Activated CD8-positive, alpha-beta memory T cell treated with anti-CD3 and anti-CD28 coated beads, Interleukin-2, amount 10 ng/mL, durations not matched to agents 7 days and 5 days (primary cell): ENCODE measurements at places on chromosomes 6 and 20.

DNA sequence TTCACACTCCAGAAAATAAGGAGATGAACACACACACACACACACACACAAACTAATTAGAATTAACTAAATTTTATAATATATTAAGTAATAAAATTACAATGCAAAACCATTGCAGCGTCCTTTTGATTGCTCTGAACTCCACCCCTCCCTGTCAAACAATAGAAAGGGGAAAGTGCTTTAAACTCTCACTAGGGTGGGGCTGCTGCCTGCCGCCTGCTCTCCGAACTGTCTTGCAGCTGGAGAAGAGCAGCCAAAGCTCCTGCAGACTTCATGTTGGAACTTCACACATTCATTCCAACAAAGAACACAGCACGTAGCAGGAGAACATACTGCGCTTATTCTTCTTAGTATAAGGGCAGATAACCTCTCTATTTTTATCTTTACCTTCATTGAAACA is 83.2 kb downstream of the GCLC start:
- H3K36me3 ChIP-seq: no peaks in the 10 kb centered on the region
- no peak overlapping the region for H3K27ac ChIP-seq
- H3K4me3 ChIP-seq: no peak overlapping the region
- no peaks in the 10 kb centered on the region for H3K27me3 ChIP-seq
- no peak for DNase-seq

DNA sequence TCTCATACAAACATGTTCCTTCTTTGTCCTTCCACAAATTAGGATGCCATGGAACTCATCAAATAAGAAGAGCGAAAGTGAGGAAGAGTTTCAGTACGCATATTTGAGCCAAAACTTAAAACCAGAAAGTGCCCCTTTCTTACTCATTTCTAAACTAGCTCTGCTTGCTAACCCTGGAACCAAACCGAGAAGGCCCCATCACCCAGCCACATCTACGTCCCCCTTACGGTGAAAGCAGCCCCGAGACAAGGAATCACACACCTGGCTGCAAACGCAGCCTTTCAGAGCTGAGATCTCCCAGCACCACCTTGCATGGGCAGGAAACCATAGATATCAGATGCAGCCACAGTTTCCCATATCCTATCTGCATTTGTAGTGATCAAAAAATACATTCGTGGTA is 28.5 kb downstream of the TRERF1 start:
- peak overlapping the region; percentile 24 for H3K4me3 ChIP-seq
- peaks cover 32% of the 10 kb centered on the region for H3K36me3 ChIP-seq
- peaks cover 6% of the 10 kb centered on the region for H3K27me3 ChIP-seq
- peak; percentile 78 for DNase-seq
- peak overlapping the region; percentile 35 for H3K27ac ChIP-seq
- H3K4me1 ChIP-seq: peaks cover 64% of the 10 kb centered on the region

DNA sequence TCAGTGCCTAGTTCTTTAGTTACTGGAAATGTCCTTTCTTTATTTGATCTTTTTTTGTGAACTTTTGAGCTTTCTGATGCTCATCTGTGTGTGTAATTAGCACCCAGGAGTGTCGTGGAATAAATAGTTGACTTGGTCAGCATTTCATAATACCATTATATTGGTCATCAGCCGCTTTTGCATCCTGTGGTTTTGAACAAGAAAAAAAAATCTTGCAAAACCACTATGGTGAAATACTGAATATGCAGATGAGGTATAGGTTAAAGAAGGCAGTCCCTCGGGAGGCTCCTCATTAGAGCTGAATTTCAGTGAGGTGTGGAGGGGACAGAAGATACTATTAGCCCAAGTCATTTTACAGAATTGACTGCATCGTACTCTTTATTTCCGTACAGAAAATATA is 90.1 kb downstream of the FOXO3 start:
- no peak overlapping the region for H3K4me3 ChIP-seq
- H3K27ac ChIP-seq: no peak overlapping the region
- H3K4me1 ChIP-seq: peaks cover 19% of the 10 kb centered on the region
- DNase-seq: no peak
- H3K36me3 ChIP-seq: no peaks in the 10 kb centered on the region

DNA sequence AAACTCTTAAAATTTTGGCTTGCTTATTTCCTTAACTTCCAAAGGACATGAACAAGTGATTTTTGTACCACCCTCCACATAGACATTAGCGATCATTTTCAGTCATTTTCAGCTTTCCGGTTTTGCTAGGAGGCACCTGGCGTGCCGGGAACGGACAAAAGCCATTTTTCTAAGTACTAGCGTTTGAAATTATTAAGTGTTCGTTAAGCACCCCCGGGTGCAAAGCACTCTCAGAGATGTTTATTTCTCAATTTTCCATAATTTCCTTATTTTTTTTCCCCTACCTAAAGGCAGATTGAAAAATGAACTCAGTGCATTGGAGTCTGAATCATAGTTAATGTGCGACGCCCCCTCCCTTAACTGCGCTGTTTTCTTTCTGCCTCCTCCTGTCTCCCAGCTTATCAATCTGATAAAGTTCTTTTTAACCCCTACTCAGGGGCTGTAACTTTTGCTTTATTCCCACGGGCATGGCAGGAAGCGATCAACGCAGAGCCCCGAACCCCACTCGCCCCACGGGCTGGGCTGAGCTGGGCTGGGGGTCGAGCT is 58.2 kb downstream of the ZNF831 start:
- no peak for DNase-seq
- H3K4me3 ChIP-seq: peak overlapping the region; percentile 45
- no peaks in the 10 kb centered on the region for H3K36me3 ChIP-seq
- no peak overlapping the region for H3K27ac ChIP-seq

DNA sequence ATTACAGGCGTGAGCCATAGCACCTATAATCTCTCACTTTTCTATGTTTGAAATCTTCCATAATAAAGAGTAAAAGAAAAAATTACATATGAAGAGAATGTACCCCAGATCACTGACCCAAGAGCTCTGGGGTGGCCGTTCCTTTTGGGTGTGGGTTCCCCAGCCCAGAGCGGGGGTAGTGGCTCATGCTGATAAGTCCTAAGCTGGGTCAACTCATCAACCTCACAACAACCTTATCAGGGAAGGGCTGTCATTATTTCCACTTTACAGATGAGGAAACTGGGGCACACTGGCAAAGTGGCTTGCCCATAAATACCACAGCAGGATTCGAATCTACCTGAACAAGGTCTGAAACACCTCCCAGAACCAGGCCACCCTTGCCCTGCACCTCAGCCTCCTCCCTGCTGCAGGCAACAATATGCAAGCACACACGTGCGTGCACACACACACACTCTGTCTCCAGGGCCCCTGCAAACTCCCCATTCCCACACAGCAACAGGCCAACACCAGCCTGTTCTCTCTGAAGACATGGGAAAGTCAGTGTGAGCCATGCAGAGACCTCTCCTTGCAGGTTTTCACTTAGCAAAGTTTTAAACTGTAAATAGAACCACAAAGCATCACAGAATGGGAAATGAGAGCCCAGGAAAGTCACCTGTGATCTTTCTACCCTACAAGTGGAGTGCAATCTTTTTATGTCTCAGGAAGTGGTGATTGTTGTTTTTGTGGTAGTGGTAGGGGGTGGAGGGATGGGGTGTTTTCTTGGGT is 27.7 kb downstream of the BFSP1 start:
- H3K4me3 ChIP-seq: peak overlapping the region; percentile 28
- H3K36me3 ChIP-seq: peaks cover 5% of the 10 kb centered on the region
- peaks cover 58% of the 10 kb centered on the region for H3K4me1 ChIP-seq
- H3K27ac ChIP-seq: peak overlapping the region; percentile 96

DNA sequence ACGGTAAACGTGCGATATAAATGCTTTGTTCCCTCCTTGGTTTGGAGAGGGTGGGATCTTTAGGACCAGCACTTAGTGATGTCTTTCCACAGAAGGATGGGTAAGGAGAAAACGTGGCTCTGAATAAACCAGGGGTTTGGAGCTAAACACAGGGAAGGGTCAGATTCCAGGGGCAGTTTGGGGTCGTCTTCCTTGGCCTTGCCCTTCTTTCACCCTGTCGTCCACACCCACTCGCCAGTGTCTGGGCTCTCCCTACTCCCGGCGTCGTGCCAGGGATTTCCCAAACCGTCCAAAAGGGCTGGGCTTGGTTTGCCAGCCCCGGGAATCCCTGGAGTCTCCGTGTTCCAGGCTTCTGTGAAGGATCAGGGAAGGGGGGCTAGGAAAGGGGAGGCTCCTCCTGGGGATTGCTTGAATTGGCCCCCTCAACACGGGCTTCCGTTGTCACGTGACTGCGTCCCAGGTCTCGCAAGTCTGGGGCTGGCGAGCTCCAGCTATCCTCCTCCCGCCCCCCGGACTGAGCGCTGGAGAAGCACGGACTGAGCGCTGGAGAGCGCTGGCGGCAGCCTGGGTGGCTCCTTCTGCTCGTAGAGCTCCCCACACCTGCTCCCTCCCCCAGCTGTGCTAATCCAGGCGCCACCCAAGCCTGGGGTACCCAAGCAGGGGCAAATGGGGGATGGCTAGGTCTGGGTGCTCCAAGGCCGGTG is 9.4 kb upstream of the ARMC12 start:
- peak overlapping the region; percentile 85 for H3K27ac ChIP-seq
- H3K36me3 ChIP-seq: no peaks in the 10 kb centered on the region
- H3K27me3 ChIP-seq: no peaks in the 10 kb centered on the region
- peak; percentile 70 for DNase-seq
- peak overlapping the region; percentile 64 for H3K4me3 ChIP-seq
- H3K4me1 ChIP-seq: peaks cover 59% of the 10 kb centered on the region

DNA sequence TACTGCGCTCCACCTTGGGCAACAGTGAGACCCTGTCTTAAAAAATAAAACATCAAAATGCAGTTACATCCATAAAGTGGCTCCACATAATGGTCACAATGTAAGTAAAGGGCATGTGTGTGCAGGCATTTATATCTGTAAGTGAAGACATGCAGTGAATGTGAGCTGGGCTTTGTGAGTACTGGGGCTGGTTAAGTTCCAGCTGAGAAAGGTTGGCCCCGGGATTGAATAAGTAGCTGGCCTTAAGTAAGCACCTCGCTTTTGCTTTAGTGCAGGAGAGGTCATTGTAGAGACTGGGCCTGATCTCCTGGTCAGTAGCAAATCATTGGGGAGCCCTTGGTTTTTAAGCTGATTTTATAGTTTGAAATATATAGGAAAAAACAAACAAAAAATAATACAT is 8.0 kb downstream of the QKI start:
- H3K4me3 ChIP-seq: no peak overlapping the region
- no peaks in the 10 kb centered on the region for H3K27me3 ChIP-seq
- H3K27ac ChIP-seq: no peak overlapping the region
- H3K4me1 ChIP-seq: peaks cover 27% of the 10 kb centered on the region
- no peak for DNase-seq

GRCh38 chr6:38350220-38350619 is 289.5 kb downstream of the BTBD9 start:
- no peaks in the 10 kb centered on the region for H3K27me3 ChIP-seq
- H3K27ac ChIP-seq: no peak overlapping the region
- DNase-seq: no peak
- no peak overlapping the region for H3K4me3 ChIP-seq
- H3K36me3 ChIP-seq: no peaks in the 10 kb centered on the region
- H3K4me1 ChIP-seq: peaks cover 7% of the 10 kb centered on the region

DNA sequence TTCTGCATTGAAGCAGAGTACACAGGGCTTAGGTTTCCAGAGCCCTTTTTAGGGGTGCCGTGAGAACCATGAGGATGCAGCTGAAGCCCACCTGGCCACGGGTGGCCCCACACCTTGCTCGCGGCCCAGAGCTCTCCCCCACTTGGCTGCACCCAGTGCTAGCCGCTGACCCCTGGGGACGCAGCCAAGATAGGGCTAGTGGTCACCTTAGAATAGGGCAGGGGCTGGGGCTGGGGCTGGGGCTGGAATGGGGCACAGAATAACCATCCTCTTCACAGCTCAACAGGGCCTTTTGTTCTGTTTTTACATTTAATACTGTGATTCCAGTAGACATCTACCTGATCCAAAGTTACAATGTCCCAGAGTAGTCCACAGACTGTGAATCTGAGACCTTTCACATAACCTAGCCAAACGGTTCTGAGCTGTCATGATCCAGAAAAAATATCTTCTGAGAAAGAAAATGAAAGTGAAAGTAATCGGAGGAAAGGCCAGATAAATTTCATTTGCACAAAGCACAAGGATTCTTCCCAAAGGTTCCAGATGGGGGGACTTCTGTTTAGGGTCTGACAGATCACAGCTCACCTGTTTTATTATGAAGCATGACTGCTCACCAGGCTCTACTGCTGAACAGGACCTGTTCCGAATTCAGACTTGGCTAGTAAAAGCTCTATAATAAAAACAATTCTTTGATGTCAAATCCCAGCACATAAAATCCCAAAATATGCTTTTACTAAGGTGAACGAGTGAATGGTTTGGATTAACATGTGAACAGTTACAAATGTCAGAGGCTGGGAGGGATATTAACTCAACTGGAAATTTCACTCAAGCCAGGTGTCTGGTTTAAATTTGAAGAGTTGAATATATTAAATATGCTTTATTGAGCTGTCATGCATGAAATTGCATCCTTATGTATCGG is 401.9 kb downstream of the THBS2 start:
- DNase-seq: no peak
- no peaks in the 10 kb centered on the region for H3K27me3 ChIP-seq
- H3K36me3 ChIP-seq: no peaks in the 10 kb centered on the region
- no peak overlapping the region for H3K27ac ChIP-seq

GRCh38 chr20:44026647-44027342 is 112.1 kb downstream of the TOX2 start:
- H3K27me3 ChIP-seq: peaks cover 89% of the 10 kb centered on the region
- H3K36me3 ChIP-seq: peaks cover 6% of the 10 kb centered on the region
- H3K4me1 ChIP-seq: peaks cover 36% of the 10 kb centered on the region
- H3K27ac ChIP-seq: no peak overlapping the region
- H3K4me3 ChIP-seq: no peak overlapping the region

- peaks cover 37% of the 10 kb centered on the region for H3K27me3 ChIP-seq
- peaks cover 5% of the 10 kb centered on the region for H3K4me1 ChIP-seq
- no peaks in the 10 kb centered on the region for H3K36me3 ChIP-seq
- H3K4me3 ChIP-seq: no peak overlapping the region
- no peak for DNase-seq
- H3K27ac ChIP-seq: no peak overlapping the region
Measured at GRCh38 chr20:10652185-10652584, 21.6 kb downstream of the JAG1 start.

- no peak overlapping the region for H3K27ac ChIP-seq
- H3K27me3 ChIP-seq: peaks cover 43% of the 10 kb centered on the region
- no peaks in the 10 kb centered on the region for H3K36me3 ChIP-seq
- no peak overlapping the region for H3K4me3 ChIP-seq
Measured at GRCh38 chr6:99873084-99873483, 120.9 kb downstream of the MCHR2 start.

- no peak for DNase-seq
- H3K27me3 ChIP-seq: no peaks in the 10 kb centered on the region
- peaks cover 23% of the 10 kb centered on the region for H3K4me1 ChIP-seq
- peaks cover 75% of the 10 kb centered on the region for H3K36me3 ChIP-seq
- no peak overlapping the region for H3K27ac ChIP-seq
Measured at GRCh38 chr20:49261173-49261572, 16.7 kb downstream of the ZNFX1 start.
